ENCODE measurements at places on chromosomes 11 and 22. TPM values are rescaled to one million over a fixed set of nuclear protein-coding genes. Genes with fewer than 3 reads are reported as not detected.
A peak's percentile ranks its signal among the peaks of the same experiment; 100 is the strongest.

DNA sequence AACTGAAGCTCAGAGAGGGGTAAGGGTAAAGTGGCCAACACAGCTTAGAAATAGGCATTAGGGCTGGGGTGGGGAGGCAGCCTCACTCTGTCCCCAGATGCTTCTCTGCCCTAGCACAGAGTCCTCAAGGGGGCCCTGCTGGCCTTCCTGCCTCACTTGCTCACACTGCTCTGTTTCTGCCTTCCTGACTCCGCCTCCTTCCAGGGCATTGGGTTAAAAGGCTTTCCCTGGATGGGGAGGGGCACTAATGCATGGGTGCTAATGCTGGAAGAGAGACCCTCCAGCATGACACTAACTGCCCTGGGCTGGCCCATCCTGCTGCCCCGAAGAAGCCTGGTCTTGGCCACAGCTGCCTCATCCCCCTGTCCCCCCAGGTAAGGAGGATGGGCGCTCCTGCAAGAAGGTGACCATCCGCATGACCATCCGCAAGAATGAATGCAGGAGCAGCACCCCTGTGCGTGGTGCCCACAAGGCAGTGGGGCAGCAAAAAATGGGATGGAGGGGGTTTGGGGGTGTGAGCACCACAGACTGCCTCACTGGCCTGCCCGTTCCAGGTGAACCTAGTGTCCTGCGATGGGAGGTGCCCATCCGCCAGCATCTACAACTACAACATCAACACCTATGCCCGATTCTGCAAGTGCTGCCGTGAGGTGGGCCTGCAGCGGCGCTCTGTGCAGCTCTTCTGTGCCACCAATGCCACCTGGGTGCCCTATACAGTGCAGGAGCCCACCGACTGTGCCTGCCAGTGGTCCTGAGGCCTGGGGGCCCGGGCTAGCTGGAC lies 74.0 kb upstream of the MYOD1 start:
- H3K4me1 ChIP-seq = peaks cover 14% of the 10 kb centered on the region
- no peak overlapping the region for H3K4me3 ChIP-seq
- no peak overlapping the region for H3K27ac ChIP-seq
- H3K27me3 ChIP-seq = no peaks in the 10 kb centered on the region

DNA sequence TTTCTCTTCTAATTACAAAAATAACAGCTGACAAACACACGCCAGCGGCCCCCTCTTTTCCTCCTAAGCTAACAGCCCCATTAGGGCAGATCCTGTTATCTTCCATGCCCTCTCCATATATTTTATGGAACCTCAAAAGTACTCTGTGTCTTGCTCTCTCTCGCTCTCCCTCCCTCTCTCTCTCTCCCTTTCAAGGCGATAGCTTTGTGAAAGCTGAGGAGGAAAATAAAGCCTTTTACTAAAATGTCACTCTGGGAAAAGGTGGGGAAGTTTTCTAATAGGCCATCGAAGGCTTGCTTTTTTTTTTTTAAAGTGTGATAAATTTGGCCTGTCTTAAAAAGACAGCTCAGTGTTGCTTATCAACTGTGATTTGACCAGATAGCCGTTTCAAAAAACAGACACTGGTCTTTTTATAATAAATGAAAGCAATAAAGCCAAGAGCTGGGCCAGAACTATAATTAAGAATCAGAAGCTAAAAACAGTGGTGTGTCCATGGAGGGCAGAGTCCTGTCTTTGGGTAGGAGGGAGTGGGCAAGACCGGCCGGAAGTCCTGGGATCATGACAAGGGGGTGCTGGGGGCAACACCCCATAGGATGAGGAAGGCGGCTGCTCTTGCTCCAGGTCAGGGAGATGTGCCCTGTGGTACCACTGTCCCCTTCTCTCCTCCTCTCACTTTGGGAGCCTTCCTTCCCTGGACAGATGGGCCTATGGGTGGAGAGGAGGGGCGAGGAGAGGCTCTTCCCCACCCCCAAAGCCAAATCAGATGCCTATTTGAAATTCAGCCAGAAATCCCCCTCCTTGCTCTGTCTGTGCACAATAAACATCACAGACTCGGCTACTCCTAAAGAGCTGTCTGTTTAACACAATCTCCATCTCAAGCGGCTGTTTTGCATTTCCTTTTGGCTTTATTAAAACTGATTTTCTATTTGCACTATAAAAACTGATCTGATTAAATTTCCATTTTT lies 267.2 kb downstream of the BUD13 start:
- peaks cover 32% of the 10 kb centered on the region for H3K4me1 ChIP-seq
- no peaks in the 10 kb centered on the region for H3K36me3 ChIP-seq
- no peak overlapping the region for H3K4me3 ChIP-seq
- DNase-seq = no peak
- no peaks in the 10 kb centered on the region for H3K27me3 ChIP-seq
- no peak overlapping the region for H3K27ac ChIP-seq

OR51E2 gene
- 2.5 TPM for total RNA-seq

MGAT3 gene
- total RNA-seq = 0.99 TPM

OR2AG1 gene
- not detected for total RNA-seq

USP2 gene
- total RNA-seq = 1.3 TPM

- DNase-seq = no peak
- H3K4me3 ChIP-seq = no peak overlapping the region
- H3K27ac ChIP-seq = no peak overlapping the region
- no peaks in the 10 kb centered on the region for H3K4me1 ChIP-seq
Observed at GRCh38 chr22:37273846-37274225, 8.5 kb upstream of the CYTH4 start.

GRIK4 gene
- total RNA-seq = 0.27 TPM

DNA sequence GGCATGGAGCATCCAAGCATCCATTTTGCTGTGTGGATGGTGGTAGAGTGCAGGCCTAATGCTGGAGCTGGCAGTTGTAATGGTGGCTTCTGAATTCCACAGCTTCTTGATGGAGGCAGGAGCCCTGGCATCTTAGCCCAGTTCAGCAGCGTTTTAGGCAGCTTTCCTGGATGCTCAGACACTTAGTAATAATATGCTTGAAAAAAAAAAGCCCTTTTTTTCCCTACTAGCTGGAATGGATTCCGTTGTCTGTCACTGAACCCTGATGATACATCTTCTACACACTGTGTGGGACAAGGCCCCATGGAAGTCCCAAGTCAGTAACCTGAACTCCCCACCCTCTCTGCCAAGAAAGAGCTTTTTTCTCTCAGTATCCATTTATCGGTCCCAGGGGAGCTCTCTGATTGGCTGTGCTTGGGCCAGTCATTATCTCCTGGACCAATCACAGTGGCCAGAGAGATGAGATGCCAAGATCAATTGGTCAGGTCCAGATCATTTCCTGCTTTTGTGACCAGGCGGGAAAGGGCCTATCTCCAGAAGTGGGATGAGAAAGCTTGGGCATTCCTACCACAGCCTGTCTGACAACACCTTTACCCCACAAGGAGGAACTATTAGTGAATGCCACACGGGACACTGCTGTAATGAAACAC lies 34.2 kb downstream of the MCM5 start:
- no peak overlapping the region for H3K27ac ChIP-seq
- H3K4me1 ChIP-seq = peaks cover 20% of the 10 kb centered on the region
- H3K27me3 ChIP-seq = no peaks in the 10 kb centered on the region
- H3K4me3 ChIP-seq = no peak overlapping the region

DNA sequence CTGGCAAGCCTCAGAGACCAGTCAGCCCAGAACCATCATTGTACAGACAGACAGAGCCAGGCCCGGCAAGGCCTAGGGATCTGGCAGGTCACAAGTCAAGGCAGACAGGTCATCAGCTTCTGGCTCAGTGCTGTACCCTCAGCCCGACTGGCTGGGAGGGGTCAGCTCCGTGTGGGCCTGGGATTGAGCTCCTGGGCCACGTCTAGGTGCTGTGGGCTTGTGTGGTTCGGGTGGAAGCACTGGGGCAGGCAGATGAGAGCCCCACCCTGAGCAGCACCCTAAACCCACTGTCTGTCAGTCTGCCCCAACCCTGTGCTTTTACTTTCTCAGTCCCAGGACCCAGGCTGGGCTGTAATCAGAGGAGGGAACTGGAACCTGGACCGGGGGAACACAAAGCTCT lies 26.9 kb upstream of the P2RY2 start:
- no peaks in the 10 kb centered on the region for H3K36me3 ChIP-seq
- peaks cover 10% of the 10 kb centered on the region for H3K4me1 ChIP-seq
- peak; percentile 49 for DNase-seq

DNA sequence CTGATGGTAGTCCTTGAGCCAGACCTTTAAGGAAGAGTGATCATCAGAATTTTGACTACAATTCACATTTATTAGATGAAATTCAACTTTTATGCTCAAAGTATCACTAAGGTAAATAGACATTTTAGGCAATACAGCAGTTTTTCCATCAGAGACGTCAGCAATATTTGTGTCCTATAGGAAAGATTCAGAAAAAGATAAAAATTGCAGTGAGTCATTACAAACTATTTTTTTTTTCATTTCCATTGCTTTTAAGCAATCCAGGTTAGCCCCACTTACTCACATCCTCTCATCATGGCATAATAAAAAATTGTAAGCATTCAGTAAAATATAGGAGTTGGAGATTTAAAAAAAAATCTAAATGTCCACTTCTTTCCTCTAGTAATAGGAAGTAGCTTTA lies 46.9 kb downstream of the MSANTD4 start:
- DNase-seq = no peak
- H3K27ac ChIP-seq = no peak overlapping the region
- no peaks in the 10 kb centered on the region for H3K27me3 ChIP-seq
- no peaks in the 10 kb centered on the region for H3K4me1 ChIP-seq

DNA sequence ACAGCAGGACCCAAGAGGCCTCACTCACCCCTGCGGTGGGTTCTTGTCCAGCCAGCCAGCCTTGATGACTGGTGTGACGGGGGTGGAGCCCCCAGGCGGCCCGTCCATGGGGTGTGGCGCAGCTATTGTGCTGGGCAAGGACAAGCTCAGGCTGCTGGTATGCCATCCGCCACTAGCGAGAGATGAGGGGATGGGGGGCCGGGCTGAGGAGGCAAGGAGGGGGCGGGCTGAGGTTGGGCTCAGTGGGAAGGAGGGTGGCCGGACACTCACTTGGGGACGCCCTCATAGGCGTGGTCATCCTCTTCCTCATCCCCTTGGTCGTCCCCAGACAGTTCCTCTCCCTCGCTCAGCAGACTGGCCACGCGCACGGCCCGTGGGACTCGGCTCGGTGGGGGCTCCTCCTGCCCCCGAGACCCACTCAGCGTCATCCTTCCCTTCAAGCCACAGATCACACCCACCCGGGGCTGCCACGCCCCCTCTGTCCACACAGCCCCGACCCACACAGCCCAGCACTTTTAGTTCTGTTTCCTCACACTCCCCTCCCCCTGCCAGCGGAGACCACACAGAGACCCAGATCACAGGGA lies 38.0 kb upstream of the PDE2A start:
- H3K27ac ChIP-seq = no peak overlapping the region
- H3K27me3 ChIP-seq = no peaks in the 10 kb centered on the region
- peaks cover 19% of the 10 kb centered on the region for H3K4me1 ChIP-seq
- peak; percentile 79 for DNase-seq

GRCh38 chr22:28052825-28053269 lies 133.8 kb upstream of the PITPNB start:
- H3K27me3 ChIP-seq = no peaks in the 10 kb centered on the region
- no peak overlapping the region for H3K27ac ChIP-seq
- H3K36me3 ChIP-seq = no peaks in the 10 kb centered on the region
- no peaks in the 10 kb centered on the region for H3K4me1 ChIP-seq
- no peak for DNase-seq

GRCh38 chr11:72719551-72719950 lies 32.7 kb downstream of the ARAP1 start:
- no peak for DNase-seq
- H3K4me1 ChIP-seq = peaks cover 64% of the 10 kb centered on the region
- H3K4me3 ChIP-seq = no peak overlapping the region
- no peaks in the 10 kb centered on the region for H3K27me3 ChIP-seq
- peaks cover 8% of the 10 kb centered on the region for H3K36me3 ChIP-seq

DNA sequence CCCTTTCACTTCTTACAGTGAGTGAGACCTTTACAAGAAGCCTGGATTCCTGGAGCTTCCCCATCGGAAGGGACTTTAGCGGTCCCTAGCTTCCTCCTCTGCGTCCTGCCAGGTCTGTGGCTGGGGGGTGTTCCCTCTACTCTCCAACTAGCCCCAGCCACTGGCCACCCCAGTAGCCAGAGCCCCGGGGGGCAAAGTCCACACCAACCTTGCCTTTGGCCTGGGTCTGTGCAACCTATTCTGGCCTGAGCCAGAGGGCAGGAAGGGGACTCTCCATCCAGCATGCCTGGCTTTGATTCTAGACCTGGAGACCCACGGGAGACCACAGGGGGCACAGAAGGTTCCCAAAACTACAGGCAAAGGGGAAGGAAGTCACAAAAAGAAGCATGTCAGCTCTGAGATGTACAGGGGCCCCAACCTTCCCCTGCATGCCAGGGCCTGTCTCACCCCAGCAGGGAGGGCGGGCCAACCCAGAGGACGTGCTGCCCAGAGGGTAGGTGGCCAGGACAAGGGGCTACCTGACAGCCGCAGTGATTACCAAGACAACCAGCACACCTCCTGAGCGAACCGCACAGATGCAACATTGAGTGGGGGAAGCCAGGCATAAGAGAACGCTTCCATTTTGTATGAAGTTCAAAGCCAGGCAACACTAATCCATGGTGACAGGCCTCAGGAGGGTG lies 52.4 kb downstream of the DSCAML1 start:
- H3K36me3 ChIP-seq = no peaks in the 10 kb centered on the region
- no peaks in the 10 kb centered on the region for H3K4me1 ChIP-seq
- H3K4me3 ChIP-seq = no peak overlapping the region
- H3K27me3 ChIP-seq = no peaks in the 10 kb centered on the region
- H3K27ac ChIP-seq = no peak overlapping the region
- peak; percentile 41 for DNase-seq

DDIAS gene
- total RNA-seq = not detected

BTBD18 gene
- total RNA-seq = not detected

DNA sequence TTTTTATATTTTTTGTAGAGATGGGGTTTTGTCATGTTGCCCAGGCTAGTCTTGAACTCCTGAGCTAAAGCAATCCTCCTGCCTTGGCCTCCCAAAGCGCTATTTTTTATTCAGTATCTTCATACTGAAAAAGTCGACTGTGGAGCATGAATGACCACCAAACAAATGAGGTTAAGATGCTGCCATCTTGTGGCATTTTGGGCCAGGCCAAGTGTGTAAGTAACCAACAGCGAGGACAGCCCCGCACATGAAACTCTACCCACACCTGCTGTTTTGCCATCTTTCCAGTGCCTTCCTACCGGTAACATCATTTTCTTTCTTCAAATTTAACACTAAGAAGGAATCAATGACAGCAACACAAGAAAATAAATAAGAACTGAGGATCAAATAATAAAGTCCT lies 32.2 kb upstream of the AQP11 start:
- H3K27me3 ChIP-seq = no peaks in the 10 kb centered on the region
- no peaks in the 10 kb centered on the region for H3K36me3 ChIP-seq
- H3K4me3 ChIP-seq = no peak overlapping the region
- no peak overlapping the region for H3K27ac ChIP-seq
